ENCODE measurements at places on chromosomes 5 and 9. TPM values are rescaled to one million over a fixed set of nuclear protein-coding genes. Genes with fewer than 3 reads are reported as not detected.

The N4BP3 gene
- 11.4 TPM for total RNA-seq

- no peak overlapping the region for H3K27ac ChIP-seq
- no peak for DNase-seq
- H3K27me3 ChIP-seq, result peaks cover 2% of the 10 kb centered on the region
- no peaks in the 10 kb centered on the region for H3K36me3 ChIP-seq
- H3K4me1 ChIP-seq, result no peaks in the 10 kb centered on the region
Measured at GRCh38 chr9:37676411-37676830, 25.7 kb downstream of the FRMPD1 start.

DNA sequence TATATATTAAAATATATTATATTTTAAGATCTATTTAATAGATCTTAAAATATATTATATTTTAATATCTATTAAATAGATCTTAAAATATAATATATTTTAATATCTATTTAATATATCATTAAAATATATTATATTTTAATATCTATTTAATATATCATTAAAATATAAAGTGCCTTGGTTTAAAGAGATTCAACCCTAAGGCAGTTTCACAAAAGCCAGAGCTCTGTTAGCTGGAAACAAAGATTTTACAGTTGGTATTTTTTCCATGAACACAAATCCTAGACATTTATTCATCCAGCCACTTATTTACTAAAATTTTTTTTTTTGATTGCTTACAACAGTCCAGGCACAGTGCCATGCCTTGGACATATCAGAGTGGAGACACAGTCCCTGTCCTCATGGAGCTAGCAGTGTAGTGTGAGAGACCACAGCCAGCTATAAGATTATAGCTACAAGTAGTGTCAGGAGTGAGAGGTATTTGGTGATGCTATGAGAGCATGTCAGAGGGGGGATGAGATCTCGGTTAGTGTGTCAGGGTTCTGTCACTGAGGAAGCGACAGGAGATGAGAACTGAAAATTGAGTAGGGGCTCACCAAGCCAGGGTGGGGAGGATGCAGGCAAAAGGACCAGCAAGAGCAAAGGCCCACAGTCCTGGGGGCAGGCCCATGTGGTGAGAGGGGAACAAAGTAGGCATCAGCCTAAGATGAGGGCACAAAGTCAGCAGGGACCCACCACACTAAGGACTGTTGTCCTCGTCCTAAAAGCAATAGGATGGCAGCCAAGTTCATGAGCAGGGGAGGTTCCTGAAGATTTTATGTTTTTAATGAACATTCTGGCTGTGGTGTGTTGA is 74.5 kb downstream of the FBXO38 start:
- H3K4me1 ChIP-seq, result no peaks in the 10 kb centered on the region
- no peak for DNase-seq
- H3K27me3 ChIP-seq, result no peaks in the 10 kb centered on the region
- H3K36me3 ChIP-seq, result no peaks in the 10 kb centered on the region

- H3K27me3 ChIP-seq, result no peaks in the 10 kb centered on the region
- DNase-seq, result no peak
- H3K27ac ChIP-seq, result no peak overlapping the region
- no peak overlapping the region for H3K4me3 ChIP-seq
- no peaks in the 10 kb centered on the region for H3K4me1 ChIP-seq
- no peaks in the 10 kb centered on the region for H3K36me3 ChIP-seq
Measured at GRCh38 chr5:159242656-159243055, 20.4 kb upstream of the UBLCP1 start.

DNA sequence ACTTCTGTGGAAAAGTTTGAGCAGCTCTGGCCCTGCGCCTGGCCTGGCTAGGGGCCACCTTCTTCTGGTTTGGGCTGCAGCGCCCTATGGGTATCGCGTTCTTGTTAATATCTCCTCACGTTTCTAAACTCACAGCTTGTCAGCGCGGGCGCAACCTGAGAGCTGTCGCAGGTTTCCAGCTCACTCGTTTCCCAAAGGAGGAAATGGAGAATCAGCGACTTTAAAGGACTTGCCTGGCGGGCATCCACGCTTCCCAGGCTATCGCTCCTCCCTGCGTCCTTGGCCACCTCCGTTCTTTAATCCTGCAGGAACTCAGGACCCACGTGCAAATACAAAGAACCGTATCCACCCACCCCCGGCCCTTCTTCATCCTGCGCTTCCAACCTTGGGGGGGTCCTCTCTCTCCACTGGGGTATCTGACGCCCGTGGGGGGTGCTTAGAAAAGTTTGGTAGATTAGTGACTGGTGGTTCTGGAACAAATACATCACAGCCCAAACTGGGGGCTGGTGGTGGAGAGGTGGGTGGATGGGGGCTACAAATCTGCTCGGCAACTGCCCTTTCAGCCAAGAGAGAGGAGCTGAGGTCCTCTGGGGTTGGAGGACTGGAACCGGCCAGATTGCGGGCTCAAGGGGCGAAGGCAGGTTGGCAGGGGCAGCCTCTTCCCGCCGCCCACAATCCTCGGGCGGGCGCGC is 578 bp upstream of the PSAT1 start:
- H3K36me3 ChIP-seq, result no peaks in the 10 kb centered on the region
- H3K27me3 ChIP-seq, result no peaks in the 10 kb centered on the region
- DNase-seq, result no peak
- peak overlapping the region; percentile 69 for H3K27ac ChIP-seq

The NR2F1 gene
- 0.32 TPM for total RNA-seq

DNA sequence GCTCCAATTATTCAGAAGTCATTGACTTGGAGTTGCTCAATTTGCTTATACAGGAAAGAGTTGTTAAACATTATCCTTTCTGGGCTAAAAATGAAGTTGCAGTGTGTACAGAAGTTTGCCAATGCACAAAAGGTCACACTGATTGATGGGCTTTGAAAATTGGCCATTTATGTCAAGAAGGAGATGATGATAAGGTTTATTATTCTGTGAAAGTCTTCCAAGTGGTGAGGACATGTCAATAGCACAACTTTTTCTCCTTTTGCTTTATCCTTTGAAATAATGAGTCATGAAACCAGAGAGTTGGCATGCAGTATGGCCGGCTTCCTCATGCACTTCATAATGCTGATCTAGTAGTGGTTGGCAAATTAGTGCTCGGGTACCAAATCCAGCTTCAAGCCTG is 848.5 kb upstream of the WWC1 start:
- H3K27ac ChIP-seq, result no peak overlapping the region
- no peak overlapping the region for H3K4me3 ChIP-seq
- H3K4me1 ChIP-seq, result no peaks in the 10 kb centered on the region

GRCh38 chr5:112795342-112795741 is 57.7 kb downstream of the APC start:
- H3K4me3 ChIP-seq, result no peak overlapping the region
- no peaks in the 10 kb centered on the region for H3K4me1 ChIP-seq
- peaks cover 2% of the 10 kb centered on the region for H3K36me3 ChIP-seq
- no peak overlapping the region for H3K27ac ChIP-seq
- no peak for DNase-seq

The MED10 gene
- 42.6 TPM for total RNA-seq

DNA sequence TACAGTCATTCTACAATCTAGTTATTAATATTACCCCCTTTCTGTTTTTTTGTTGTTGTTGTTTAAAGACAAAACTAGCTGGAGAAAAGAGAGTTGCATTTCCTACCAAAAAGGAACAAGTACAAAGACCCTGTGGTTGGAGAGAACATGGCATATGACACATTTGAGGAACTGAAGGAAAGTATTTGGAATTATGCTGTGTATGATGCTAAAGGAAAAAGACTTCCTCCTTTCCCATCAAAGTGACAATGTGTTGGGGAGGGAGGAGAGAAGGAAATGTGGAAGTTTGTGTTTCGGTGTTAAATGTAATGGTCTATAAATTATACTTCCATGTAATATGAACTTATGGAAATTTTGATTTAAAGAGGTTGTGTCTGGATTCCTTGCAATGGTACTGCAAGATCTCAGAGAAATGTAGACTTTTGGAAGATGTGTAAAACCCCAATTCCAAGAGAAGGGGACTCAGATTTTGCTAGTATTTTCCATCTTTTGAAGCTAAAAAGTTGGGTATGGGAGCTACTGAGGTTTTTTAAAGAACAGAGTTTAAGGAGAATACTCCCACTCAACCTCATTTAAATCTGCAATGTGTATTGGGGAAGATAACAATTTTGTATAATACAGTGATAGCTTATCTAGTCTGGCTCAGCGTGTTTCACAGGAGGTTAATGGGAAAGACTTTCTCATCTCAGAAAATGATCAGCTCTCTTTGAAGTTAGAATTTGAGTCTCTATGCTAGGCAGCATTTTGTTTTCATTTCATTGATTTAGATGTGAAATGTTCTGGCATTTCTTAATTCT is 15.4 kb upstream of the TNFSF8 start:
- no peaks in the 10 kb centered on the region for H3K4me1 ChIP-seq
- H3K4me3 ChIP-seq, result no peak overlapping the region
- H3K27me3 ChIP-seq, result 0 out of 2 replicates have a peak, but pooled peaks cover 2% of the 10 kb centered on the region
- no peak for DNase-seq
- no peak overlapping the region for H3K27ac ChIP-seq

- H3K4me3 ChIP-seq, result no peak overlapping the region
- H3K27me3 ChIP-seq, result no peaks in the 10 kb centered on the region
- no peaks in the 10 kb centered on the region for H3K36me3 ChIP-seq
- H3K27ac ChIP-seq, result no peak overlapping the region
- no peak for DNase-seq
Measured at GRCh38 chr5:28398185-28398584, 1359.8 kb upstream of the CDH9 start.

GRCh38 chr9:98848450-98849149 is 41.1 kb downstream of the GALNT12 start:
- no peak overlapping the region for H3K27ac ChIP-seq
- H3K4me3 ChIP-seq, result no peak overlapping the region
- DNase-seq, result peak; percentile 23
- no peaks in the 10 kb centered on the region for H3K27me3 ChIP-seq
- no peaks in the 10 kb centered on the region for H3K4me1 ChIP-seq

DNA sequence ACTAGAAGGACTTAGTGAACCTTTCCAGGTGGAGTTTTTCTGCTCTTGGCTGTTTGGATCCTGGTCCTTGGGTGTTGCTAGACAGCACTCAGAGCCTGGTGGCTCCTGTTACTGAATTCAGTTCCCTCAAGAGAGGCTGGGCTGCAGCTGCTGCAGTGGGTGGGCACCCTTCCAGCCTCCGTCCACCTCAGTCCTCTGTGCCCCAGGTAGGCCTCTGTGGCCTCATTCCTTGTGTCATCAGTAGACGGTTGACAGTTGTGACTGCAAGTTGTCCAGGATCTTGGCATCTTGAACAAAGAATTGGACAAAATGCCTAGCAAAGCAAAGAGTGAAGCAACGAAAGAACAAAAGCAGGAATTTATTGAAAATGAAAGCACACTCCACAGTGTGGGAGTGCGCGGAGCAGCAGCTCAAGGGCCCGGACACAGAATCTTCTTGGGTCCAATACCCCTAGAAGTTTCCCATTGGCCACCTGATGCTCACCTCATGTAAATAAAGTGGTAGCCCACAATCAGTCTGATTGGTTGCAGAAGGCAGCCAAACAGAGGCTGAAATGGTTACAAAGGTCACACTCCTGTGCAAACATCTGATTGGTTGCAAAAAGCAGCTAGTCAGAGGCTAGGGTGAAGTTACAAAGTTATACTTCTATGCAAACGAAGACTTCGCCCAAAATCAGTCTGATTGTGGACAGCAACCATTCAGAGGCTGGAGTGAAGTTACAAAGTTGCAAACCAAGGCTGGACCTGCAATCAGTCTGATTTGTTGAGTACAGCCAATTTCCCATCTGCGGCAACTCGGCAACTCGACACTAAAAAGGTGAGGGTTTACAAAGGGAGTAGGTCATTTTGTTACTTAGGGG is 40.1 kb downstream of the F2R start:
- no peaks in the 10 kb centered on the region for H3K27me3 ChIP-seq
- no peaks in the 10 kb centered on the region for H3K36me3 ChIP-seq
- no peak overlapping the region for H3K4me3 ChIP-seq
- H3K4me1 ChIP-seq, result no peaks in the 10 kb centered on the region
- DNase-seq, result no peak
- H3K27ac ChIP-seq, result no peak overlapping the region

GRCh38 chr5:93006915-93007314 is 574.1 kb downstream of the NR2F1-AS1 start:
- no peak for DNase-seq
- H3K27me3 ChIP-seq, result no peaks in the 10 kb centered on the region
- no peaks in the 10 kb centered on the region for H3K36me3 ChIP-seq

DNA sequence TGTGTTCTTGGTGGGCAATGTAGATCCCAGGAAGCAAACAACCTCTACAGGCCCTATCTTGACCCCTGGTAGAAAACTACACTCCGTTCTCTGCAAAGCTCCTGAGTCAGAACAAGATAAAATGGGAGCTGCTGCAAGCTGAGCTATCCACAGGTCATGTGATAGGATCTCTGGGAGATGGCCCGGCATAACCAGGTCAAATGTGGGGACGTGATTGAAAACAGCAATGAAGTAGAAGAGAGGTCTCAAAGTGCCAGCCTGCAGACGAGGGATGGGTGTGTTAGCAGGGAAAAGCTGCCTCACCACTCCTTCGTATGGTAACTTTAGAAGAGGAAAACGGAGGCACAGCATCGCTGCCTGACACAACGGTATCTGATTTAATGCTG is 25.0 kb downstream of the NRG2 start:
- H3K36me3 ChIP-seq, result no peaks in the 10 kb centered on the region
- no peaks in the 10 kb centered on the region for H3K4me1 ChIP-seq
- DNase-seq, result no peak
- H3K27ac ChIP-seq, result no peak overlapping the region
- H3K4me3 ChIP-seq, result no peak overlapping the region
- no peaks in the 10 kb centered on the region for H3K27me3 ChIP-seq

The RORB gene
- not detected for total RNA-seq

GRCh38 chr9:120663380-120663779 is 50.9 kb downstream of the MEGF9 start:
- H3K4me3 ChIP-seq, result no peak overlapping the region
- no peaks in the 10 kb centered on the region for H3K27me3 ChIP-seq
- H3K27ac ChIP-seq, result no peak overlapping the region
- H3K36me3 ChIP-seq, result no peaks in the 10 kb centered on the region
- no peak for DNase-seq
- no peaks in the 10 kb centered on the region for H3K4me1 ChIP-seq

DNA sequence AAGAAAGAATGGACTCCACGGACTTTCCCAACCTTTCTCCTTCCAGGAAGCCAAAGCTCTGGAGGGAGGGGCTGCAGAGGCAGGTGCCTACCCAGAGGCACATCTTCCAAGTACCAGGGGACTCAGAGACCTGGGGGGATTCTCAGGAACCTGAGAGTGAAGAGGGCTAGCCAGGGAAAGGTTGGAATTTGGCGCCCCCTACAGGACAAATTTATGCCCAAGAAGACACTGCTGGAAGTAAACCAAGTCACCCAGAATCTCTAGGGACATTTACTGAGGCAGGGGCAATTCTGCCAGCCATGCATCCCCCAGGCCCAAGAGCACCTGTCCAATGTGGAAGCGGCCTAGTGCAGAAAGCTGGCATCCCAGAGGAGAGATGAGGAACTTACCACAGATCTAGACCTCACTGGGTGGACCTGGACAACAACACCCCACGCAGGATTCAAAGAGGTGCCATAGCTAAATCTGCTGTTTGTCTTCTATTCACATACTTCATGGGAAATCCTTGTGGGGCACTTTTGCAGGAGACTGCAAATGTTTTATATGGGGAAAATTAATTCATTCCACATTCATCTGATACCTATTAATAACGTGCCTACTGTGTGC is 25.9 kb upstream of the IDNK start:
- H3K27ac ChIP-seq, result no peak overlapping the region
- DNase-seq, result no peak
- H3K4me1 ChIP-seq, result no peaks in the 10 kb centered on the region
